Urothelium cell line (cell line): ENCODE measurements at places on chromosomes 4 and X.

DNA sequence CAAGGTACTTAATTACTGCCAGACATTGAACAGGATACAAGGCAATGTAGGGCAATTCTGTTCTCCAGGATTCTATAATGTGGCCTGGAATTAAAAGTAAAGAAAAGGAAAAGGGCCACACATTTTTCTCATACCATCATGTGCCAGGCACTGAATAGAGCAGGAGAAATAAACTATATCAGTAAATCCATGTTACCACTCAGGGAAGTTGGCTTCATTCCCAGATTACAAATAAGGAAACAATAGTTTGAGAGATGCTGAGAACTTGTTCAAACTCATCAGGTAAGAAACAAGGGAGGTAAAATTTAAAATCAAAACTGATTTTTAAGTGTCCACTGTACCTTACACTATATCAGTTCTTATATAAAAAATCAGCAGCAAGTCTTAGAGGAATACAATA lies 645.0 kb upstream of the ATOH1 start:
- DNase-seq: no peak

- DNase-seq: peak; percentile 32
Observed at GRCh38 chr4:70515367-70516250, 2.8 kb upstream of the AMTN start.

- DNase-seq: no peak
Observed at GRCh38 chrX:132277953-132278614, 58.8 kb upstream of the RAP2C start.

DNA sequence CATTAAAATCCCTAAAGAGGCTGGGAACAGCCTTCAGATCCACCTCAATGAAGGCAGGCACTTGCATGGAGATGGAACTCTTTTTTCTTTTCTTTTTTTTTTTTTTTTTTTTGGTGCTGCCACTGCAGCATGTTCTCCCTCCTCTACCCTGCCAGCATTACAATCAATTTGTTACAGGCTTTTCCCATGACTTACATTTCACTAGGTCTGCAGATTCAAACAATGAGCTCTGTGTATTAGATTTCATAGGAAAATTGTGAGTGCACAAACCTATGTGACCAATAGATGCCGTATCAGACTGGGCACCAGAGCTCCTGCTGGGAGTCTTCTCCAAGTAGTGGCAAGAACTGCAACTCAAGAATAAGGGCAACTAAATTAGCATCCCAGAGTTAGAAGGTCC lies 63.8 kb upstream of the GABRQ start:
- no peak for DNase-seq

GRCh38 chrX:124005228-124005627 lies 43.7 kb downstream of the STAG2 start:
- no peak for DNase-seq

- no peak for DNase-seq
Observed at GRCh38 chr4:139852612-139853269, 187.1 kb downstream of the MGST2 start.
